ENCODE measurements at places on chromosomes 4 and X.

- DNase-seq, result no peak
Observed at GRCh38 chr4:47729131-47729680, 108.7 kb downstream of the CORIN start.

- no peak for DNase-seq
Observed at GRCh38 chr4:120942776-120943175, 20.2 kb upstream of the PRDM5 start.

- DNase-seq, result no peak
Observed at GRCh38 chr4:2402048-2402842, 16.2 kb downstream of the ZFYVE28 start.

GRCh38 chr4:149176039-149176438 lies 639.6 kb downstream of the IQCM start:
- no peak for DNase-seq

GRCh38 chr4:176668324-176668723 lies 124.4 kb downstream of the VEGFC start:
- DNase-seq, result no peak

DNA sequence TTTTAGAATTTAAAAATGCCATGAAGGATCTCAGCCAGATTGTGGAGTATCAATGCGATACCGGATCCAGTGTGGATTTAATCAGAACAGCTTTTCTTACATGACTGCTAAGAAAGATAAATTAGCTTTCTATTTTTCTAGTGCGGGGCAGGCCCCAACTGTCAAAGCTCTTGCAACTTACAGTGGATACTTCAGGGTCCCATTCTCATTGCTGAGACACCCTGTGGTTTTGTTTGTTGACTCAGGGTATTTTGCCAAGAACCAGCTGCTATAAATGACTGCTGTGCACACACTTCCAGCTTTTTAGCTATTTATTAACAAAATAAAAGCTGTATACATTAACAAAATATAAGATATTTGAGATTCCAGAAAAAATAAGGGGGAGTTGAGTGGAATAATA lies 166.4 kb downstream of the DCLK2 start:
- DNase-seq, result no peak

DNA sequence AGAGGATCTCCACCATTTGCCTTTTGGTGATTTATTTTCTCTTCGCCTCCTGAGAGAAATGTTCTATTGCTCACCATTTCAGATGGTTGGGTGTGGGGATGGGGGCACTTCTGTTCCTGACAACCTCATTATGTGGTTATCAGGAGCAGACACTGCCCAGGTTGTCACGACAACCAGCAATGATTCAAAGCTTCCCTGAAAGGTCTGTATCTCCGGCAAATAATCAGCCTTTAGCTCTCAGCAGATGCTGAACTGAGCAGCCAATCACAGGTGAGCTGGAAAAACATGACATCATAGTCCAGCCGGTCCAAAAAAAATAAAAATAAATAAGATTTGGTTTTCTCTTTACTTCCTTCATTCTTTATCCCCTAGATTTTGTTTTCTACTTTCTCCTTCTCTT lies 5.5 kb upstream of the PAK3 start:
- no peak for DNase-seq

DNA sequence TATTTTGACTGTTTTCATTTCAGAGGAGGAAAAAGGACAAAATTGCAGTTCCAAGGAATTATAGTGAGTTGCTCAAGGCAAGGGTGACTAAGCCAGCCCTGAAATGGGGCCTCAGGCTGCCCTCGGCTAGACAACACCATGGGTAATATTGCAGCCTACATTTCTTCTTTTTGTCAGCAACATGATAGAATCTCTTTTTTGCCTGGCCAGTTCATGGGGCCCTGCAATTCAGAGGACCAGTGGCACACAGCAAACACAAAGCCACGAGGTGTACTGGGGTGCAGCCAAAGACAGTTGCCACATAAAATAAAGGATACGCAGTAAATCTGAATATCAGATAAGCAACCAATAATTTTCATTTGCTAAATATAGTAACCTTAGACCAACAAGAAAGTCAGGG lies 41.8 kb downstream of the RBM47 start:
- no peak for DNase-seq

DNA sequence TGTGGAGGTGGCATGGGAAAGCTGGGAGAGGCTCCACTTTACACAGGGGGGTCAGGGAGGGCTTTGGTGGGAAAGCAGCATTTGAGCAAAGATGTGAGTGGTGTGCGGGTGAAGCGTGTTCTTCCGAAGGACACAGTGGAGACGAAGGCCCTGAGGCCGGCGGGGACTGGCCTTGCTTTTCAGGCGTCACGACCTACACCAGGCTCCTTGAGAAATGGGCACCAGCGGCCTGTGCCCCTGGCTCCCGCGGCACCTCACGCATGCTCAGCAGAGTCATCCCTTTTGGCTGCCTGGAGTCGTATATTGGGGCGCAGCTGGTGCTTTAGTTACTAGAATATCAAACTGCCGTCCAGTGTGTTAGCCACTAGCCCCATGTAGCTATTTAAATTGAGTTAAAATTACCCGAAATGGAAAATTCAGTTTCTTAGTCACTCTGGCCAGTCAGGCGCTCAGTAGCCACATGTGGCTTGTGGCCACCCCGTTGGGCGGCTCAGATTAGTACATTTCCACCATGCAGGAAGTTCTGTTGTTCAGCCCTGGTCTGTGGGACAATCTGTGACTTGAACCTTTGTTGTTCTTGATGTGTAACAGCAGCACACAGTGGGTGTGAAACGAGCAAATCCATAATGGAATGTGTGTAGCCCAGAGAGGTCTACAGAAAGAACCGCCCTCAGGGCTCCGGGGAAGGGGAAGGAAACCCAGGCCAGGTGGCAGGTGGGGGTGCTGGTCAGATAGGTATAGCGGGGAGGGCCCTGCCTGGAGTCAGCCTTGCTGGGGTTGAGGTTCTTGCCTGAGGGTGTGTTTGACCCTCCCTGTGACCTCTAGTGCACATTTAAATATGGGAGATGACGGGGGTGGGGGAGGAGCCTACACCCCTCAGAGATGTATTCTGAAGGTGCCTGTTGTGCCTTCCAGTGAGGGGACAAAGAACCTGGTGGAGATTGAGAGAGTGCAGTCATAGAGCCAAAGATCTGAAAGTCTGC lies 30.4 kb downstream of the TBC1D14 start:
- no peak for DNase-seq

- no peak for DNase-seq
Observed at GRCh38 chr4:28557755-28558154, 1697.1 kb downstream of the STIM2 start.

- DNase-seq, result no peak
Observed at GRCh38 chrX:68345025-68345424, 88.3 kb downstream of the OPHN1 start.

- no peak for DNase-seq
Observed at GRCh38 chr4:109495514-109495913, 61.9 kb downstream of the SEC24B start.

DNA sequence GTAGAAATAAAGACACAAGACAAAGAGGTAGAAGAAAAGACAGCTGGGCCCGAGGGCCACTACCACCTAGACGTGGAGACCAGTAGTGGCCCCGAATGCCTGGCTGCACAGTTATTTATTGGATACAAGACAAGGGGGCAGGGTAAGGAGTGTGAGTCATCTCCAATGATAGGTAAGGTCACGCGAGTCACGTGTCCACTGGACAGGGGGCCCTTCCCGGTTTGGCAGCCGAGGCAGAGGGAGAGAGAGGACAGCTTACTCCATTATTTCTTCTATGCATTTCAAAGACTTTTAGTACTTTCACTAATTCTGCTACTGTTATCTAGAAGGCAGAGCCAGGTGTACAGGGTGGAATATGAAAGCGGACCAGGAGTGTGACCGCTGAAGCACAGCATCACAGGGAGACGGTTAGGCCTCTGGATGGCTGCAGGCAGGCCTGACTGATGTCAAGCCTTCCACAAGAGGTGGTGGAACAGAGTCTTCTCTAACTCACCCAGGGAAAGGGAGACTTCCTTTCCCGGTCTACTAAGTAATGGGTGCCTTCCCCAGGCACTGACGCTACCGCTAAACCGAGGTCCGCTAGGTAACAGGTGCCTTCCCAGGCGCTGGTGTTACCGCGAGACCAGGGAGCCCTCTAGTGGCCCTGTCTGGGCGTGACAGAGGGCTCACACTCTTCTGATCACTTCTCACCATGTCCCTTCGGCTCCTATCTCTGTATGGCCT lies 44.9 kb downstream of the ZBTB49 start:
- peak; percentile 19 for DNase-seq

- no peak for DNase-seq
Observed at GRCh38 chrX:105973387-105973739, 65.2 kb downstream of the SERPINA7 start.

DNA sequence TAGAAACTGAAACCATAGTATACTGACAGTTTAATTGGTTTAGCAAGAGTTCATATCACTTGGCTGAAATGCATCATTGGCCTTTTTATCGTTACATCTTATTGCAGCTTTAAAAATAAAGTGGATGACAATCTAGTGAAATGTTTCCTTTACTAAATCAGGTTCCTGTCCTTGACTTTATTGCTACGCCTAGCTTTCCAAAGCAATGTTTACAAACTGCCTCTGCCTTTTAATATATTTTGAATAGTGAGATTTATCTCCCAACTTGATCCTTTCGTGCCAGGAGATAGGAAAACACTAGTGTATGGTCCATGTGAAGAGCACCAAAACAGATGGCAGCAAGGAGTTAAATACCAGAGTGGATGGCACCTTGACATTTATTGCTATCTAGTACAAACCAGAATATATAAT lies 67.0 kb downstream of the GPC3 start:
- no peak for DNase-seq

GRCh38 chr4:112532267-112532666 lies 16.3 kb upstream of the NEUROG2 start:
- DNase-seq, result no peak

DNA sequence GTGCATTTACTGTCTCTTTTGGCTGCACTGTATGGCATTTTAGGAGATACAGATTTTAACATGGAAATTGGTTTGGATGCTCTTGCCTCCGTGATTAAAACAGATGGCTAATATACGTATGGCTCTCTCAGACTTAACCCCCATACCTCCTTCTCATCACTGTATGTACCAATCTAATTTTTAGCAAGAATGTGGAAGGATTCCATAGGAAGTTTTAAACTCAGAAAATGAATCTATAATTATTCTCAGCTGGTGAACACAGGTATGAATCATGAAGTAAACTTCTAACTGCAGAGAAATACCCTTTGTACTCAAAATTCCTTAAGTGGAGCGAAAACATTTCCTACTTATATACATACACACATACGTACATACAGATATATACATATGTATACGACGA lies 210.5 kb upstream of the NEIL3 start:
- no peak for DNase-seq

DNA sequence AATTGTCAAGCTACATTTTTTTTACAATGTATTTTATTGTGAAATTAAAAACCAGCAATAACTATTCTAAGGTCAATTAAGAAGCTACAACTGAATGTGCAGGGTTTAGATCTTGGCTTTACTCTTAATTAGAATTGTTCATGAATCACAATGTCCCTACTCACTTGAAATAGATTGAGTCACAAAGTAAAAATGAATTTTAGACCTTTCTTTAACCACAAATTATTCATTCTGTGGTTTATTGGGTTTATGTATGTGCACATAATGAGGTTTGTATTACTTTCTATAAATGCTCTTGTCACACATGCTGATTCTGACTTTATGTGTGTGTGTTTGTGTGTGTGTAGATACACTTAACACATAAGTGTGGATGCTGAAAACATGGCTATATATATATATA lies 647.0 kb upstream of the AADAT start:
- DNase-seq, result no peak

DNA sequence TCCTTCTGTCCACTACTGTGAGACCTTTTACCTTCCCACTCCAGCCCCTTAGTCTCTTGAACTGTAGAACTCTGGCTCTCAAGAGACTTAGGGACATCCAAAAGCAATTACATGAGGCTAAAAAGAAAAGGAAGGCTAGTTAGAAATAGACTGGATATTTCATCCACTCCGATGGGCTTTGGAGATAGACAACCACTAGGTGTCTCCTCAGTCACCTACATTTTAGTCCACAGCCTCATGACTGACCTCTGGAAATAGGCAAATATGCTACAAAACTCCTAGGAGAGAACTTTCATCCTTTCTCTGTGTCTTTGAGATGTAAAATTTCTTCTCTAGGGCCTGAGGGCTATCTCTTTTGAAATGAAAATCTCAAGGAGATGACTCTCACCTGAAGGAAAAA lies 45.1 kb upstream of the LAMP2 start:
- no peak for DNase-seq

DNA sequence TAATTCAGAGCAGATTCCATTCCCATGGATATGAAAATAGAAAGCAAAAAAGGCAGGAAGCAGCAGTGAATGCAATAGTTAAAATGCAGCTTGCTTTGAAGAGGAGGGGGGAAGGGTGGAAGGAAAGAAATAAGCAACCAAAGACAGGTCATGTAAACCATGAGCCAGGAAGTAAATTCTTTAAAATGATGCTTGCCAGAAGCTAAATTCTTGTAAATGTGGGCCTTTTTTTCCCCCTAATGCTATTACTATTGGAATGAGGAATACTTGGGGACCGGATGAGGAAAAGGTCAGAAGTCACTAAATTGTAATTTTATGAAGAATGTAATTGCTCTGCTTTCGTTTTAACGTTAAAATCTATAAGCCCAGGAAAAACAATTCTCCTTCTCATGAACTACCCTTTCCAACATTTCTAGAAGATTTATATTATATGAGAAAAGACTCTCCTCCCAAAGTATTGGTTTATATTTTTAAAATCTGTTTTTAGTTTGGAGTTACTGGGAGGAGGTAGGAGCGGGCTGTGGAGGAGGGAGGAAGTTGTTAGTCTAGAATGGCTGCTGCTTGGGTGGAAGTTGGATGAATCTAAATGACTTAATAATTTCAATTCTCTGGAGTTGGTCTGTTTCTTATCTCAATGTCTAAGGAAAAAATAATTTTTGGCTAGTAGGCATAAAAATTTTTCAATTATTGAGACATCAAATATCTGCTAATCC lies 77.6 kb upstream of the PCDH18 start:
- no peak for DNase-seq

GRCh38 chr4:37794056-37794455 lies 32.4 kb upstream of the PGM2 start:
- DNase-seq, result no peak

- no peak for DNase-seq
Observed at GRCh38 chr4:113540859-113541258, 220.7 kb downstream of the CAMK2D start.

DNA sequence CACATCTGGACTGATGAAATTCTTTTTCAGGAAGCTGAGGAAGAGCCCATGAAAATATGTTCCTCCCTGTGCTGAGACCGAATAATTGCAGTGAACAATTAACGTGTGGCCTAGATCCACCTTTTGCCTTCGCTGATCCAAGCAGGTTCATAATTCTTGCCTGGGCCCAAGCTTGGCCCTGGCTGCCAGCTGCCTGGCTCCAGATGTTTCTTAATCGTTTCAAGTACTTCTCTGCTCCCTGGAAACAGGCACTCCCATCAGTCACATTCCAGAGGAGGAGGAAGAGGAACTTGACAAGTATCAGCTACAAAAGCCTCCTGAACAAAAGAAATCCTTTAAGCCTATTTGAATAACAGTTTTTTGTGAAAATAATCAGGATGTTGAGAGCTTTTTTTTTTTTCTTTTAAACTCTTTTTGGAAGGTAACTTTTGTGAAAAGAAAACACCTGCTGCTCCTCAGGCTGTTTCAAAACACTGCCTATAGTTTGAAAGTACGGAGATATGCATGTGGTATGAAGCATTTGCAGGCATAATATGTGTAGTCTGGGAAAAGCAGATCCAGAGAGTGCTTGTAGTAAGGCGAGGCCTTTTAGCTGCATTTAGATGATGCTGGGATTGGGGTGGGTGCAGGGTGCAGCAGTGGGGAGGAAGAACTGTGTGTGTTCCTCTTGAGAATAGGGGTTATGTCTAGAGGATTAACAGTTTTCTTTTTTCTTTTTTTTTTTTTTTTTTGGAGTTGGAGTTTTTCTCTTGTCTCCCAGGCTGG lies 154.4 kb downstream of the PTTG2 start:
- no peak for DNase-seq

GRCh38 chrX:49972328-49972860 lies 50.0 kb downstream of the CLCN5 start:
- no peak for DNase-seq
